T-helper 2 cell treated with Interferon-gamma antibody and Interleukin-4, amounts not matched to agents 5 μg/mL and 100 μg/mL, for 36 hours (primary cell): ENCODE measurements at places on chromosomes 2 and 18.

DNA sequence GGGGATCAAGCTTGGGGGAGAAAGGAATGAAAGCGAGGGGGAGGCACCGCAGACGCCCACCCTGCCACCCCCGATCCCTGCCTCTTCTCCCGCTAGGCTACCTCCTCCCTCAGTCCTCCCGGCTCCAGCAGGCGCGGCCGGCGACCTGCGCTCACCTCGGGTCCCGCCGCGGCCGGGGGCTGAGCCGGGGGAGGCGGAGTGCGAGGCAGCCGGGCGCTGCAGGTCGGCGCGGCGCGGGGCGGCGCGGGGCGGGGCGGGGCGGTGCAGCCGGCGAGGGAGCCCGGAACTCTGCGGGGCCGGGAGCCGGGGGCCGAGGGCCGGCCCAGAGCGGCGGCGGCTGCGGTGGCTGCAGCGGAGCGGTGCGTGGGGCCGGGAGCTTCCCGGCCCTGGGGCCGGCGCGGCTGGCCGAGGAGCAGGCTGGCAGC lies 477 bp downstream of the ACVR1 start:
- H3K36me3 ChIP-seq: peaks cover 20% of the 10 kb centered on the region
- peak; percentile 70 for DNase-seq
- peak overlapping the region; percentile 93 for H3K4me3 ChIP-seq
- H3K27me3 ChIP-seq: no peaks in the 10 kb centered on the region

DNA sequence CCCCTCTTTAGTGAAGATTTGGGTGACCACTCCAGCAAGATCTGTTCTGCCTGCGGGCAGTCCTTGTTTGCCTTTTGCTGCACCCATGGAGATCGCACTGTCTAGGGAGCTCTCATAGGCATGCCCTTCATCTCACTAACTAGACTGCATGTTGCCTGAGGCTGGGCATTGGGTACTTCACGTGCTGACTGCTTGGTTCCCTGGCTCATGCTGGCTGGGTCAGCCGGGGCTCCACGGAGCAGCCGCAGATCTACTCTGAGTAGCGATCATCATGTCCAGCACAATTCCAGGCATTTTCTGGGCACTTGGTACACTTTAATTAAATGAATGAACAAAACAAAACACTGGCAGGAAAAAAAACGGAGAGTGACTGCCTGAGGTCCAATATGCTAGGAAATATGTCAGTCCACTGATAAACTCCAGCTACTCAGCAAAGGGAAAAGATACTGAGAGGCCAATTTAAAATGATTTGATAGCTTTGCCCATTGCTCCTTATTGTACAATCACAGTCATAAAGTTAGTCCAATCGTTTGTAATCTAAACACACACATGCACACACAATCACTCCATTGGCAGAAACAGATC lies 220.3 kb downstream of the C1D start:
- H3K4me3 ChIP-seq: no peak overlapping the region
- H3K4me1 ChIP-seq: no peaks in the 10 kb centered on the region
- H3K27ac ChIP-seq: no peak overlapping the region
- no peaks in the 10 kb centered on the region for H3K27me3 ChIP-seq
- H3K36me3 ChIP-seq: no peaks in the 10 kb centered on the region
- no peak for DNase-seq

GRCh38 chr2:214816008-214816533 lies 6.6 kb upstream of the BARD1 start:
- H3K36me3 ChIP-seq: no peaks in the 10 kb centered on the region
- H3K4me3 ChIP-seq: no peak overlapping the region
- H3K4me1 ChIP-seq: no peaks in the 10 kb centered on the region
- H3K27ac ChIP-seq: no peak overlapping the region

GRCh38 chr2:192082121-192082520 lies 112.6 kb downstream of the TMEFF2 start:
- H3K4me3 ChIP-seq: no peak overlapping the region
- H3K36me3 ChIP-seq: no peaks in the 10 kb centered on the region
- no peaks in the 10 kb centered on the region for H3K4me1 ChIP-seq
- H3K27me3 ChIP-seq: no peaks in the 10 kb centered on the region
- no peak overlapping the region for H3K27ac ChIP-seq
- no peak for DNase-seq

- DNase-seq: no peak
- peaks cover 32% of the 10 kb centered on the region for H3K27me3 ChIP-seq
- H3K4me3 ChIP-seq: no peak overlapping the region
- H3K36me3 ChIP-seq: no peaks in the 10 kb centered on the region
- H3K4me1 ChIP-seq: peaks cover 8% of the 10 kb centered on the region
These were observed 532 bp downstream of the MYOM1 start for GRCh38 chr18:3219241-3219630.

DNA sequence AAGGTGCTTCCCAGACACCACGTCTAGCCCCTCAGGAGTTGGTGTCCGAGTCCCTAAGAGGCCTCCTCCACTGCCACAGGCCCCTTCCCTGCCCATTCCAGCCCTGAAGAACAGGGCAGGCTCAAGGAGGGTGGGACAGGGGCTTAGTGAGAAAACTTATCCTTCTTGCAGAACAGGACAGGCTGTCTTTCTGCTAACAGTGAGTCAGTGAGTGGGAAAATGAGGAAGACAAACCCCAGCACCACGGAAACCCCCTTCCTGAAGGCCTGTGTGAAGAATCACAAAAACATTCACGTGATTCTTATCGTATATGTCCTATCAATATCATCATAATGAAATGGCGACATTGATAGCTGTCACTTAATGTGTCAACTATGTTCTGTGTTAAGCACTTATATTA lies 9.8 kb downstream of the FZD7 start:
- no peak overlapping the region for H3K27ac ChIP-seq
- H3K36me3 ChIP-seq: no peaks in the 10 kb centered on the region
- no peaks in the 10 kb centered on the region for H3K4me1 ChIP-seq
- H3K4me3 ChIP-seq: no peak overlapping the region
- peaks cover 37% of the 10 kb centered on the region for H3K27me3 ChIP-seq

GRCh38 chr2:217283460-217283859 lies 423.6 kb upstream of the TNP1 start:
- no peaks in the 10 kb centered on the region for H3K4me1 ChIP-seq
- DNase-seq: no peak
- no peak overlapping the region for H3K27ac ChIP-seq
- no peak overlapping the region for H3K4me3 ChIP-seq

DNA sequence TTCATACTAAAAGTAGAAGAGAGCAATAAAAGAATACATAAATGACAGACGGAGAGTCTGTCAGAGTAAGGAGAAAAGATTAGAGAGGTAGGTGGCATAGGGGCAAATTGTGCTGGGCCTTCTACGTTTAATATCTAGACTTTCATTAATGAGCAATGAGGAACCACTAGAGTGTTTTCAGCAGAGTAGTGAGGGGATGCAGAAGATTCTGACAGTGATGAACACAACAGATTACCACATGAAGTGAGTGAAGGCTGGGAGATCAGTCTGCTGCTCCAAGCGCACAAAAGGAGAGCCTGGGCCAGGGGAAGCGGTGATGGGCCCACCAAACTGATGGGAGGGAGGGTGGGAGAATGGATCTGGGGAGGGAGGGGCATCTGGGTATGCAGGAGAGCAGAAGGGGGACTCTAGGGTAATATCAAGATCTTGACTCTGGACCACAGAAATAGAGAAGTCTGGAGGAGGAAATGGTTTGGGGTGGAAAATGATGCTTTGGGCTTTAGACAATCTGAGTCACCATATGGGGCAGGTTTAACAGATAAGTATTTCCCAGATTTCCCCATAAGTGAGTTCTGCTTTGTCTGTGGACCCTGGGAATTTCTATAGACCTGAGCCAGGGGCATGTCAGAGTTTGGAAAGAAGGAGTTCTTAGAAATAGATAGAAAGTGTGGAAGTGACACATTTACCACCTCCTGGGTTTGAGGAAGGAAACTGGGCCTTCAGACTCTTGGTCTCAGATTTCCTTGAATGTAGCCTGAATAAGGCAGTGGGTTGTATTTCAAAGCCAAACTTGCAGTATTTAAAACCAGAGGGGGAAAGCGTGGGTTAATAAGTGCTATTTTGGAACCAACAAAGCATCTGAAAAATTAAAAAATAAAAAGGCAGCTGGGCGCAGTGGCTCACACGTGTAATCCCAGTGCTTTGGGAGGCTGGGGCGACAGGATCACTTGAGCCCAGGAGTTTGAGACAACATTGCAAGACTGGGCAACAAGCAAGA lies 15.0 kb upstream of the IL1A start:
- peak; percentile 15 for DNase-seq
- H3K4me1 ChIP-seq: peaks cover 30% of the 10 kb centered on the region
- H3K27me3 ChIP-seq: no peaks in the 10 kb centered on the region
- no peaks in the 10 kb centered on the region for H3K36me3 ChIP-seq

- H3K36me3 ChIP-seq: no peaks in the 10 kb centered on the region
- H3K4me3 ChIP-seq: peak overlapping the region; percentile 76
- no peak overlapping the region for H3K27ac ChIP-seq
- H3K4me1 ChIP-seq: no peaks in the 10 kb centered on the region
- H3K27me3 ChIP-seq: peaks cover 37% of the 10 kb centered on the region
These were observed 36.7 kb downstream of the AFF3 start for GRCh38 chr2:100105678-100106054.

DNA sequence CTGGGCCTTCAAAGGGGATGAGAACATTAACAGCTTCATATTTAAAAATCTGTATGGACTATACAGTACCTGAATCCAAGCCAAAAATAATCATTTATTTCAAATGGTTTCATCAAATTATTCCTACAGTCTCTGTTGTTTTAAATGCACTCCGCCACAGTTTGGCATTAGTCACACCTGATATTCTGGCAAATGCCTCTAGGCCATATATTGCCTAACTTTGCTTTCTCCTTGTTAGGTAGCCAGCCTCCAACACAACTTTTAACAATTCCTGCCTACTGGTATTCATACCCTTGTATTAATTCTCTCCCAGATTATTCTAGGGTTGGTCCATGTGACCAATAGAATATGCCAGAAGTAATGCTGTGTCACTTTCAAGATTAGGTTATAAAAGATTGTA lies 146.6 kb upstream of the FANCL start:
- H3K36me3 ChIP-seq: no peaks in the 10 kb centered on the region
- H3K4me1 ChIP-seq: no peaks in the 10 kb centered on the region
- no peak overlapping the region for H3K4me3 ChIP-seq
- DNase-seq: no peak
- no peaks in the 10 kb centered on the region for H3K27me3 ChIP-seq

GRCh38 chr2:236403811-236404210 lies 139.6 kb upstream of the ASB18 start:
- no peak overlapping the region for H3K4me3 ChIP-seq
- no peaks in the 10 kb centered on the region for H3K4me1 ChIP-seq
- peaks cover 2% of the 10 kb centered on the region for H3K27me3 ChIP-seq
- H3K36me3 ChIP-seq: no peaks in the 10 kb centered on the region

DNA sequence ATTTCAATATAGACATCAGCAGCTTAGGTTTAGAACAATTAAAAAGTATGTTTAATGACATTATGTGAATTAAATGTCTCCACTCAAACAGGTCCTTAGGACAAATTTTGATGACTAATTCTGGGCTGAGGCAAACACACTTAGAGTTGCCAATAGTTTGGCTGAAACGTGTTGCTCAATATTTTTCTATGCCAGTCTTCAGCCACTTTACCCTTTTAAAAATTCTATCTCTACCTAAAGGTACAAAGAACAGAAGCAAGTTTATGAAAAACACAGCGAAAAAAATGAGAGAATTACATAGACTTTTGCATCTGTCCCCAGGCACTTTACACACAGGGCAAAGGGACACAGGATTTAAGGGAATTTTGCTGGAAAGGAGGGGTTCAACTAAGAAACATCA lies 4.5 kb downstream of the IDH1 start:
- no peak overlapping the region for H3K4me3 ChIP-seq
- peaks cover 31% of the 10 kb centered on the region for H3K4me1 ChIP-seq
- no peaks in the 10 kb centered on the region for H3K27me3 ChIP-seq
- H3K36me3 ChIP-seq: peaks cover 50% of the 10 kb centered on the region

DNA sequence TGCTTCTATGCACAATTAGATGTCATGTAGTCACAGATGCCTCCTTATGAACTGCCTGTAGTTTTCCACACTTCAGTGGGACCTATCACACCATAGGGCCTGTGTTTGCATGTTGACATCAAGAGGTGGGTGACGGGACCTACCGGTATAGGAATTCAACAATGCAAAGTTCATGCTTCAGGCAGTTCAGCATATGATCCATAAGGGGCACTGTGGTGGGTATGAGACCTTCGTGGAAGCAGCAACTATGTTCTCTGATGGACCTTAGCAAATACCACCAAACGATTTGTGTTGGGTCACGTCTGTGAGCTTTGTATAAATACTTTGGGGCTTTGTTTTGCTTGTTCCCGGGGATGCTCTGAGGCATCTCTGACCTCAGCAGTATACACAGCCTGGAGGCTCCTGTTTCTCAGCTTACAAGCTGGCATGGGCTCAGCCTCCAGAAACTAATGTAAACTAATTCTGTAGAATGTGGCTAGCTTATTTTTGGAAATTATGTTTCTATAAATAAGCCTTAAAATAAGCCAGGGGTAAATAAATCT lies 111.6 kb downstream of the DTNA start:
- no peak overlapping the region for H3K4me3 ChIP-seq
- no peak overlapping the region for H3K27ac ChIP-seq
- DNase-seq: no peak
- H3K36me3 ChIP-seq: no peaks in the 10 kb centered on the region
- no peaks in the 10 kb centered on the region for H3K4me1 ChIP-seq

GRCh38 chr18:49127471-49128190 lies 176.9 kb upstream of the SMAD7 start:
- DNase-seq: no peak
- H3K27ac ChIP-seq: no peak overlapping the region
- no peak overlapping the region for H3K4me3 ChIP-seq
- H3K4me1 ChIP-seq: peaks cover 5% of the 10 kb centered on the region
- H3K27me3 ChIP-seq: no peaks in the 10 kb centered on the region

GRCh38 chr2:85734942-85735608 lies 18.7 kb upstream of the ATOH8 start:
- no peak overlapping the region for H3K4me3 ChIP-seq
- H3K36me3 ChIP-seq: no peaks in the 10 kb centered on the region
- no peak for DNase-seq
- H3K27me3 ChIP-seq: peaks cover 31% of the 10 kb centered on the region
- no peaks in the 10 kb centered on the region for H3K4me1 ChIP-seq
